ENCODE measurements at places on chromosomes 7 and 10. TPM values are rescaled to one million over a fixed set of nuclear protein-coding genes. Genes with fewer than 3 reads are reported as not detected.

DNA sequence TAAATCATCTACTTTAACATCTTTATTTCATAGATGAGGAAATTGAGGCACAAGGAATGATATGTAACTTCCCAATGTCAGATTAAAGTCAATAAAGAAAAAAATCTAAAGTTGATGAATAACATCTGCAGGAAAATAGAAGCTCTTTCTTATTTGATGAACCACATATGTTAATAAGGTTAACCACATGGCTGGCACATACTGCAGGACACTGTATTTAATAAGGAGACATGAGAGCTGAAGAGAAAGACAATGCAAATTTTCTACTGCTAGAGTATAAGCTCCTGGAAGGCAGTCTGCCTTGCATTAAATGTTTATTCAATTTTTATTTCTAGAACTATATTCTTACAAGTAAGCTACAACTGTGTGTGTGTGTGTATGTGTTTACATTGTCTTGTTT is 4.4 kb downstream of the RAB11FIP2 start:
- DNase-seq, result no peak

GRCh38 chr10:86861351-86861750 is 96.1 kb downstream of the MMRN2 start:
- DNase-seq, result no peak

- no peak for DNase-seq
These were observed 61.8 kb upstream of the SDK1 start for GRCh38 chr7:3239291-3239691.

GRCh38 chr10:95293631-95294030 is 2.8 kb upstream of the PDLIM1 start:
- DNase-seq, result no peak

The SRRM3 gene
- total RNA-seq, result 16.3 TPM

DNA sequence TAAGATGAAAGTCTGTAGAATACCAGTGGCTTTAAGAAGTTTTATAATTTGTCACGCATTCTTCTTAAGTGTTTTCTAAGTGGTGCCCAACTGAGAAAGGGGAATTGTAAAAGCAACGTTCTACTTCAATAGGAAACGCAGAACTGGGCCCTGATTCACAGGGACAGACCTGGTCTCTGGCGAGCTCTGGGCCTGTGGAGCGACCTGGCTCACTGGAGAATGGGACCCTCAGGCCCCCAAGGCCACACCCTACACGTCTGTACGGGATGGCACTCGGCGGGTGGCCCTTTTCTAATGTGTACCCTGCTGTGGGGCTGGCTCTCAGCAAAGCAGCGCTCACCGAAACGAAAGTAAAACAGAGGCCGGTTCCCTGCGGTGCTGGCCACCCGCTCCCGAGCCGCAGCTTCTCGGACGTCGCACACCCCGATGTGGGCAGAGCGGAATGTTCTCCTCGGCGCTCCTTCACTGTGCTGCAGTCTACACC is 205.0 kb downstream of the DIP2C start:
- no peak for DNase-seq

DNA sequence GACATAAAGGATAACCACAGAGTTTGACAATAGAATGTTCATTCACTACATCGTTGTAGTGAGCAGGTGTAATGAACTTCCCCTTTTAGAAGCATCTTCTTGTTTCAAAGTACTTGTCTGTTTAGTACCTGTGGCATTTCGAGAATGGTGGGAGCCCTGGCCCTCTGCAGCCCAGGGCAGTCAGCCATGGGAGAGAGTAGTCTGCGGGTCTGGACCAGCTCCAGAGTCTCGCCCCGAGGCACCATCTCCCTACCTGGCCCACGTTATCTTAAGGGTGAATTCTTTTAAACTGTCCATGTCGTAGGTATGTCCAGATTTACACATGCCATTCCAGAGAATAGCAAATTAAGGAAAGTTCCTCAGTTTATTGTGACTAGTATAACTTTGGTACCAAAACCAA is 99.7 kb downstream of the BMPR1A start:
- no peak for DNase-seq

Measured in Right ventricle myocardium superior (tissue), 1 donor.